ENCODE measurements at places on chromosomes 12 and 14.

DNA sequence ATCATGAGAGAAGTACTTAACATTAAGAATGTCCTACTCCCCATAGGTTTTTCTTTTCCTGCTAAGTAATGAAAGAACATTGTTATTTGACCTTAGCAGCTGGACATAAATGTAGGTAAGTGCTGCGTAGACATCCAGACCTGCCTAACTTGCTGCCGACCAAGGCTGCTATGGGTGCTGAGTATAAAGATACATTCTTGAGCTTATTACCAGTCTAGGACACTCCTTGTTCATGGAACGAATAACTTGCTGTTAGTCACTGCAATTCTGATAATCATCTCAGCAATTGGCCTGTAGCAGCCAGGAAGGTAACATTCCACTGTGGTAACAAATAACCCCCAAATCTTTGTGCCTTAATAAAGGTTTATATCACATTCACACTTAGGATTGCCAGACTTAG is 478.1 kb downstream of the VRK1 start:
- no peak for DNase-seq

GRCh38 chr12:121240484-121241101 is 30.7 kb downstream of the P2RX4 start:
- DNase-seq, result no peak

- no peak for DNase-seq
These were observed 4.5 kb downstream of the DCN start for GRCh38 chr12:91178139-91178561.

DNA sequence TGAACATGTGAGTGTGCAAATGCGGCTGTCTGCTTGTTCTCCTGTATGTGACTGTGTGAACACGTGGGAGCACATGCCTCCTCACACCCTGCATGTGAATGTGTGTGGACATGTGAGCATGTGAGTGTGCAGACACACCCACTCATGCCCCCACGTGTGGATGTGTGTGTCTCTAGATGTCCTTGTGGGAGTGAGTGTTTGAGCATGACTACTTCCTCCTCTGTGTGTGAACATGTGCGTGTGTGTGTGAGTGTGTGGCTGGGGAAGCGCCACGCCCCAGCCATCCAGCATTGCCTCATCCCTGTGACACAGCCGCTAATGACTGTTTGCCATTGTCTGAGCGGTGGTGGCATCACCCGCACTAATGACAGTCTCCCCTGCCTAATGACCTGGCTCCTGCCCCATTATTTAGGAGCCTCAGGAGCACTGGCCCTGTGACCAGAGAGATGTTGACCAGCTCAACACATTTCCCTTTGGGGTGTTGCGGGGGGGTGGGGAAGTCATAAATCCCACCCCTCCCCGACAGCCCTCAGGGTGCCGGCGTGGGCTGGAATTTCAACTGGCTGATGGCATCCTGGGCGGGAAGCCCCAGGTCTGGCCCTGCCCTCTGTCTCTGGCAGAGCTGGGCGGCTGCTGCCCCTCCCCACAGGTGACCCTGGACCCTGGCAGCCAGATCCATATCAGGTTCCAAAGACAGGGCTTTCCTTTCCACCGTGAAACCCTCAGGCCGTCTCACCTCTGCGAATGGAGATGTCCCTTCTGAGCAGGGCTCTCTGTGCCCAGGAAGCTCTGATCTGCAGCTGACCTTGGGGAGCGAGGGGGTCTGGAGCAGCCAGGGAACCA is 11.5 kb upstream of the KRT80 start:
- peak; percentile 95 for DNase-seq

Data from NCI-H2029 (cell line).